HepG2 (cell line): ENCODE measurements at places on chromosomes 12 and 14.

GRCh38 chr12:107533218-107533617 is 152.4 kb upstream of the PWP1 start:
- no peak for DNase-seq

DNA sequence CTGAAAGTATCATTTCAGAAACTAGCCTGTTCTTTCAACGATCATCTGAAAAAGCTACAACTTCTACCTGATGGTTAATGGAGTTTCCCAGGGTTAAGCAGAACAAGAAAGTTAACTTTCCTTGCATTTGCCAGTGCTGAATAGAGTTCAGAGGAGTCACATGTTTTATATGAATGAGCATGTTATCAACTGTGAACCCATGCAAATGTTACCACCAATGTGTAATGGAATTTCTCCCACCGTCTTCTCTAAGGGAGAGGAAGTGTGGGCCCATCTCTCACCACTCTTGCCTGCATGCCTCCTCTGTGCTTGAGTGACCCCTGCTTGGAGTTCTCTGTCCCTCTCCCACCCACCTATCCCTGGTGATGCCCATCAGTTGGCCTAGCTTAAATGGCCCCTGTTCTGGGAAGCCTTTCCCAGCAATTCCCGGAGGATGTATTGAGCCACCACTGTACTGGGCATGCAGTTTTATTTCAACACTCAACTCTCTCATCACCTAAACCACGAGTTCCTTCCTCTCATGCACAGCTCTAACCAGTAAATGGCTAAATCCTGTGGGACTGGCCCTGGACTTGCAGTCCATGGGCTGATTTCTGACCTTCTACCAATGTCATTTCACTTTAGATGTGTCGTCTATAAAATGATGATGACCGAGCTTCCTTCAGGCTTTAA is 159.8 kb downstream of the RPAP3 start:
- DNase-seq, result no peak

DNA sequence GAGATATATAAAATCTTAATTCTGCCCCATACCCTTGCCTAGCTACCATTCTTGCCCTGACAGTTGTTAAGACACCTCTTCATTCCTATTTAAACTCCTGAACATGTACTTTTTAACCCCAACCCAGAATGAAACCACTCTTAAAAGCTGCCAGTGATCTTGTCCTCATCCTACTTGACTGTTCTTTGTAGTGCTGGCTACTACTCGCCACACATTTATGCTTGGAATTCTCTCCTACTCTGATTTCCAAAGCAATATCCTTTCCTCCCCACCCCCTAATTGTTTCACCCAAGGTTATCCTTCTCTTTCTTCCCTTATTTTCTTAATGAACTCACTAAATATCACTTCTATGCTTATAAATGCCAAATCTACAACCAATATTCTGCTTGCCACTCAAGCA is 4.1 kb downstream of the NFYB start:
- no peak for DNase-seq

DNA sequence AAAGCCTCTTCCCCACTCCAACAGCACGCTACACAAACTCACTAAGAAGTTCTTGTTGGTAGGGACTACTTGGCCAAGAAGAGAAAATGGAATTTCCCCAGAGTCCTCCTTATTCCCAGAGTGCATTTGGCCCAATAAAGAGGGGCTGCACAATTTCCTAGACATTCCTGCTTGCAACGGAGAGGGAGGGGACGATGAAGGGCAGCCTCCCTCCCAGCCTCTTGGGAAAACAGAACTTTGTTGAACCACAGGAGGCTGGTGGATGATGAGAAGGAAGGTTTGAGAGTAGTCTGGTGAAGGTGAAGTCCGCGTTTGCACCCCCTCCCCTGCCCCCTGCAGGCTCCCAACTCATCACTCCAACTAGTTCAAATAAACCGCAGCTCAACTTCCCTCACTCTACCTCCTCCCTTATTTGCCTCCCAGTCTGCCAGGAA is 19.1 kb upstream of the TBX3 start:
- DNase-seq, result peak; percentile 46

- DNase-seq, result no peak
Observed at GRCh38 chr12:72586456-72586855, 314.3 kb downstream of the TRHDE start.

DNA sequence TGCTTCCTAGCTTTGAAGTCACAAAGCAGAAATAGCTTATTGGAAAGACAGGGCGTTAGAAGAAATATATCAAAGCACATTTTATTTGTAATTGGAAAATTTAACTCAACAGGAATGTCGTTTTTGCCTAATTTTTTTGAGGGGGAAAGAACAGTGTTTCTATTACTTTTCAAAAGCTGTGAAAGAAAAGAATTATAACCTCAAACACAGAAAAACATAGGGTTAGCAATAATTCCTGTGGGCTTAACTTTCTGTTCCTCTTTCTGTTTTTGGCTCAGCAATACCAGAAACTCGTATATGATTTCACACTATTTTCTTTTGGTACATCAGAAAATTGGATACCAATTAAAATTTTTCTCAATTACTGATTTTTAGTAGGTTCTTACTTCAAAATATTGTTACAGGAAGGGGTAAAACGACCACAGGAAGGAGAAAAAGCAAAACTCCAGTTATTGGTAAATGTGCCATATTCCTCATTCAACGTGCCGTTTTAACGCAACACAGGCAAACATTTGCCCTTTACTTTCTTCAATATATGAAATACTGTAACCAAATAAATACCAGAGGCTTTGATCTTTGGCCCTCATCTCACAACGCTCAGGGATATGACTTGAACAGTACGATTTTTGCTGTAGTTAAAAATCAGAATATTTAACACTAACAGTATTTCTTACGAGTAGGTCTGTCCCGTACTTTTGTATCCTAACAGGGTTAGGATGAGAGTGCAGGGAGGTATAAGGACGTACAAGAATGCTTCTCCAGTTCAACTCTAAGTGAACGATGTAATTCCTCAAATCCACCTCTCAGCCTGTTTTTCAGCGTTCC is 1.3 kb upstream of the RNU6-7 start:
- DNase-seq, result no peak

- no peak for DNase-seq
Observed at GRCh38 chr12:115521771-115522409, 755.6 kb downstream of the MED13L start.

DNA sequence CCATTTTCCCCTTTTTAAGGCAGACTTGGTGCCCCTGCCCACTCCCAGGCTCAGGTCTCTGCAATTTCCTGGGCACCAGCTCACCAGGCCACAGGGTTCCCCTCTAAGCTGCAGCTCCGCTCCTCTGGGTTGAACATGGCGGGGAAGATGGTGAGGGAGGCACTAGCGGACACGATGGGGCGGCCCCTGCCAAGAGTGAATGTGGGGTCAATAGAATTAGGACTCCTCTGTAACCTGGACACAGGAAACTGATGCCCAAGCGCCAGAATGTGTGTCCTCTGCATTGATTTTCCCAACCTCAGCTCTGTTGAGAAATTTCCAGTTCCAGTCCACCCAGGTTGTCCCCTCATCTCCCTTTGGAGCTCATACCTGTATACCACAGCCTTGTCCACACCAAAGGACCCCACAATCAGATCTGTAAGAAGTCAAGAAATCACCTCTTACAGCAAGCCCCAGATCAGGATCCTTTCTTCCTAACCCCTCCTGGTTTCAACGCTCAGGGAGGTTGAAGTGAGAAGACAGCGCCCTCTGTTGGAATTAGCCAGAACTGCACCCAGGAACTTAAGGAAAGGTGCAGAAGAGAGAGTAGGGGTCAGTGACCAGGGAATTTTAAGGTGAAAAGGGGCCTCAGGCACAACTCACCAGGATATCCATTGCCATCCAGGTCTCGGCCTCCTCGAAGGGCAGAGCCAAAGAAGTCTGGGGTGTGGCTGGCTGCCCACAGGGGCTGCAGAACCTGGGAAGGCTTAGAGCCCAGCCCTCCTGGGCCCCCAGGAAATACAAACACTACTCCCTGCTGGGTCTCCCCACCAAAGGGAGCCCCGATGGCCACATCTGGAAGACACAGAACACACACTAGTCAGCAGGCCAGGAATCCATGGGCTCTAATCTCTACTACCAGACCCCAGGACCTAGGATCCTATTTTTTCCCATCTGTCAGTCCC is 14.7 kb downstream of the ITGA5 start:
- peak; percentile 40 for DNase-seq

DNA sequence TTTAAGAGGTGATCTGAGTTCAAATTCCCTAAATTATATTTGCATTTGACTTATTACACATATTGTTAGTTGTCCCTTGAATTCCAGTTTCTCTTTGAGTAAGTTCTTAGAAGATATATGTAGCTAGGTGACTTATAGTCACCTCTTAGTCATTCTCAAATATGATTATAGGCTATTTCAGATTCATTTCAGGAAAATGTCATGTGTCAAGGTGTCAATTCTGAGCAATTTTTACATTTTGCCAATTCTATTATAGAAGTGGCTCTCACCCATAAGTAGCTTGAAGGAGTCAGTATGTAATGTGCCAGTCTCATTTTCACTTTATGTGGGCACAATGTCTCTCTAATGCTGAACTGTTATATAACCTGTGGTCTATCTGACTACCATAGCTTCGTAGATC is 623.4 kb downstream of the DIO2 start:
- no peak for DNase-seq

DNA sequence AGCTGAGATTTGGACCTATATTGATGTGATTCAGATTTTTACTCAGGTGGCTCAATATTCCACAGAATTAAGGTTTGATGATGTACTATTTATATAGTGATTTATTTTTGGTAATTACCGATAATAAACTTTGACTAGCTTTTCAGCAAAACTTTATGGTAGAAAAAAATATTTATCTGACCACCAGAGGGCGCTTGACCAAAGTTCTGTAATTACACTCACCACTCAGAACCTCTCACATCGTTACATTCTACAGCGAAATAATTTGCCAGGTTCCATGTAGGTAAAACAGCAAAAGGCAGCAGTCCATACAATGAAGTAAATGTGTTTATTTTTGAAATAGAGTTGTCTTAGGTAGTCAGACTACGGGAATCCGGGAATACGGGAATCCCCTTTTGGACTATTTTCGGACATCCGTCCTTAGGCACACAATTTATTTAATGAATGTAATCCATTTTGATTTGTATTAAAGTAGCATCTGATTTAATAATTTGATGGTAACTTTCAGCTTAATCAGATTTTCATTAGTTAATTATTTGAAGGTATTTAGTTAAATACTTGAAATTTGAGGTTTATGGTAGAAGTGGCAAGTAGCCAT is 143.0 kb upstream of the DDHD1 start:
- DNase-seq, result peak; percentile 17

DNA sequence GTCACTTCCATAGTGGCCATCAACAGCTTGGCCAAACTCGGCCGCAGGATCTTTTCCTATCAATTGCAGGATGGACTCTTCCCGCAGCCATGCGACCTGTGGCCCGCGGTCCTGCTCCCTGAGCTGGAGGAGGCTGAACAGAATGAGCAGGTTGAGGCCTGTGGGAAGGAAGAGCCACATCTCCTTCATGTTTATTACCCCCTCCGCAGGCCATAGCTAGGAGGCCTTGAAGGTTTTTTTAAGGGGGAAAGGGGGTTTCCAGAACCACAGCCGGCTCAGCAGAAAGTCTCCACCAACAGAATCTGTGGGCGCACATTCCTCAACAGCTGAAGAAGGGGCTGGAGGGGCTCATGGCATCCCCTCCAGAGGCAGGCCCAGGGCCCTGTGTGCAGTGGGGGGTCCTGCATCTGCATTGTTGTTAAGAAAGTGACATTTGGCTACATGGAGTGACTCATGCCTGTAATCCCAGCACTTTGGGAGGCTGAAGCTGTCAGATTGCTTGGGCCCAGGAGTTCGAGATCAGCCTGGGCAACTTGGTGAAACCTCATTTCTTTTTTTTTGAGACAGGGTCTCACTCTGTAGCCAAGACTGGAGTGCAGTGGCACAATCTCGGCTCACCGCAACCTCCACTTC is 25.2 kb upstream of the PPP1R13B start:
- DNase-seq, result no peak

DNA sequence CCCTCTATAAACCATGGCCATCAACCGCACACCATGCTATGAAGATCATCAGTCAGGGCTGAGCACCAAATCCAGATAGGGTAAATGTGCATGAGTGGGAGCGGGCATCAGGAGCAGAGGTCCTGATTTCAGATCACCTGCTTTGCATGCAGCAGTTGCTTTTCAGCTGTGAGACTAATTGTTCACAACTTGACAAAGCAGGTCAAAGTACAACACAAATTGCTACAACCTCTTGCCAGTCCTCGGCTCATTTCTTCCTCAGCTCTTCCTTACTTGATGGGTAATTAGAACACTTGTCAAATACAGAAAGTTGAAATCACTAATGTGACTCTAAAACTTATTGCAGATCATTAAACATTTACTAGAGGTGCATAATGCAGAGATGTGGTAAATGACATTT is 171.6 kb downstream of the PPM1H start:
- DNase-seq, result no peak
